ENCODE measurements at places on chromosomes 5 and 9. TPM values are rescaled to one million over a fixed set of nuclear protein-coding genes. Genes with fewer than 3 reads are reported as not detected.
A peak's percentile ranks its signal among the peaks of the same experiment; 100 is the strongest.

GRCh38 chr9:112546149-112547012, 59.8 kb downstream of the KIAA1958 start:
- DNase-seq, result no peak

Gene SLCO6A1
- total RNA-seq, result not detected

Gene LECT2
- not detected for total RNA-seq

DNA sequence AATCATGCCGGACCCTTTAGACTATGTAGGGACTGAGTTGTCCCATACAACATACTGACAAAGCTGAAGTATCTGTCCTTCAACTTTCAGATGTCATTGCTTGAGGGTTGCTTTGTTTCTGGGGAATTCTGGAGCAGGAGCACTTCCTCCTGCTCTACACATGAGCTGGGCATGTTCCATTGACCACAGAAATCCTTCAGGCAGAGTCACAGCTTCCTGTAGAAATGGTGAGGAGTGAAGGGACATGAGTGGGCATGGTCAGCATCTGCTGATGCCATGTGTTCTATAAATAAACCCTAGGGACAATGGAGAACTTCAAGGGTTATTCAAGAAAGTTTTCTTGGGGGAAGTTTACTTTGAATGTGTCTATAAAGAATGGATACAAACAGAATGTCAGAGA, 296.6 kb upstream of the FBXL7 start:
- no peak for DNase-seq

Gene TLN1
- 169 TPM for total RNA-seq

GRCh38 chr9:135888126-135888765, 19.1 kb downstream of the CAMSAP1 start:
- no peak for DNase-seq

- DNase-seq, result peak; percentile 26
Observed at GRCh38 chr5:39716532-39717028, 291.8 kb upstream of the DAB2 start.
